Spleen (tissue), 13 donors: ENCODE measurements at places on chromosomes 13 and 19. TPM values are rescaled to one million over a fixed set of nuclear protein-coding genes. Genes with fewer than 3 reads are reported as not detected.

The RAB3D gene
- total RNA-seq = 26.7 TPM

The KCTD4 gene
- total RNA-seq = not detected

DNA sequence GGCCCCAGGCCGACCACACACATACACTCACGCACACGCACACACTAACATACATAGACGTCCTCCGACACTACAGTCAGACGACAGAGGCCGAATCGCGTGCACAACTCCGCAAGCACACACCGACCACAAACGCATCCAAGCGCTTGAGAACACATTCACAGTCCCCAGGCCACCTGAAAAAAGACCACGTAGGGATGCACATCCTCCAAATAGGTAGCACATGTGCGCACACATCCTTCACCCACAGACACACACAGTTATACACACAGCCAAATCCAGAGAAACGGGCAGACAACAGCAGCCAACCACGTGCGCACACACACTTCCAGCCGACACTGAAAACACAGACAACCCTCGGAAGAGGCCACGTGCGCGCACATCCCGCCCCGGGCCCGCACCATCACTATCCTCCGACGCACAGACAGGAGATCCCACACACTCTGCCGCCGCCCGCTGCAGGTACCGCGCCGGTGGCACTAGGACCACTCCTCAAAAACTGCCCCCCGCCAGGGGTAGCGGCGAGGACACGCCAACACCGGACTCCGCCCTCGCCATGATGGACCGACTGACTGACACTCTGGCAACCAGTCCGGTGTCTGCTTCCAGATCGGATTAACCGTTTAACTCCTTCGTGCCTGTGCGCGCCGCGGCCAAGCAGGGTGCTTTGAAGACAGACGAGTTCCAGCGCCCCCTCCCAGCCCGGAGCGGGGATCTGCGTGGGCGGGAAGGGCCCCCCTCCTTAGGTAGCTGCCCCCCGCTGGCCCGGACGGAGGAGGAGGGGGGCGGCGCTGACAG, 493 bp upstream of the PDE4A start:
- no peak for DNase-seq

The KCNC3 gene
- 8.1 TPM for total RNA-seq
